Activated T-helper 1 cell treated with Interleukin-2 at 50 U/mL for 16 hours (primary cell): ENCODE measurements at places on chromosomes 5 and 9.

- DNase-seq = no peak
Observed at GRCh38 chr5:33890131-33891032, 1.4 kb downstream of the ADAMTS12 start.

GRCh38 chr5:56803025-56803424 lies 12.3 kb upstream of the MAP3K1 start:
- no peak for DNase-seq

- DNase-seq = no peak
Observed at GRCh38 chr9:91214867-91215266, 146.9 kb downstream of the AUH start.

GRCh38 chr9:113648048-113648447 lies 184.5 kb downstream of the RGS3 start:
- DNase-seq = no peak

GRCh38 chr9:88236511-88237478 lies 98.5 kb upstream of the SPATA31C2 start:
- no peak for DNase-seq

GRCh38 chr9:118000581-118000980 lies 296.4 kb downstream of the TLR4 start:
- DNase-seq = no peak

DNA sequence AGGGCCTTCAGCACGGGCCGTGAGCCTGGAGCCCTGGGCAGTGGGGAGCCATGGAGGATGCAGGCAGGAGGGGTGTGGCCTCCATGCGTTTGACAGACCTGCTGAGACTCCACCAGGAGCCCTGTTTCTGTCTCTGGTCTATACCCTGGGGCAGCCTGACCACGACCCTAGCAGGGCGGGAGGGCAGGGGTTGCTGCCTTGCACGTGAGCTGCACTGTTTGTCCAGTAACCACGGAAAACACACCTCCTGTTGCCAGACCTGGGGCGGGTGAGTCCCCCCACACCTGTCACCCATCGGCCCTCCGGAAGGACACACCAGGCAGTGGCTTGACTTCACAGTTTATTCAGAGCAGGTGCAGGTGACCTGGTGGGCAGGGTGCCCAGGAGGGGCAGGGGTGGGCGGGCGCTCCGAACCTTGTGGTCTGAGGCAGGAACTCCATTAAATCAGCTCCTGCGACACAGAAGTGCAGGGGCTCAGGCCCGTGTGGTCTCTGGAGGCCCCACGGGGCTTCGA lies 3.9 kb downstream of the LCN8 start:
- DNase-seq = no peak

GRCh38 chr9:95552814-95553546 lies 36.2 kb upstream of the PTCH1 start:
- no peak for DNase-seq

- DNase-seq = no peak
Observed at GRCh38 chr5:19001054-19001453, 986.9 kb downstream of the CDH18 start.

DNA sequence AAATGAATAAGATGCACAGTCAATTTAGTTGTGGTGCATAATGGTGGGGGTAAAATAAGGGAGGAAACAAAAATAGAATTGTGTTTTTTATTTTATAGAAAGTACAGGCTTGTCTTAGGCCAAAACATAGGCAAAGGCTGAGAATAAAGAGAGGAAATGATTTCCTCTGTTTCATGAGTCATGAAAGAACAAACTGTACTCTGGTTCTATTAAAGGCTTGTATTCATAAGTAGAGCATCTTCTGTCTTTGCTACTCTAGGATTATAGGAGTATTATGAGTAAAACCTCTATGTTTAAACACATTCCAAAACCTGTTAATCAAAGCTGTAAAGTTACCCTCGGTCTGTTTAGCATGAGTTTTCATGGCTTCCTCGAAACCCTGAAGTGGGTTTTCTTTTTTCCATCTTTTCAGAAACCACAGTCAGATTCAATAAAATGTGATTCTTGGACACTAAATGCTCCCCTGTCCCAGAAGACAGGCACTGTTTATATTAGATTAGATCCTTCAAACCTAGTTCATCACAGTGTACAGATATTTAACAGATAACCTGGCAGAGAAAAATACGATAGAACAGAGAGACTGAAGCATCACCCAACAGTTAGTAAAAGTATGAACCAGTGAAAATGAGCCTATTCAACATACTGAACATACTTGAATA lies 473.9 kb upstream of the CYLC2 start:
- DNase-seq = no peak

DNA sequence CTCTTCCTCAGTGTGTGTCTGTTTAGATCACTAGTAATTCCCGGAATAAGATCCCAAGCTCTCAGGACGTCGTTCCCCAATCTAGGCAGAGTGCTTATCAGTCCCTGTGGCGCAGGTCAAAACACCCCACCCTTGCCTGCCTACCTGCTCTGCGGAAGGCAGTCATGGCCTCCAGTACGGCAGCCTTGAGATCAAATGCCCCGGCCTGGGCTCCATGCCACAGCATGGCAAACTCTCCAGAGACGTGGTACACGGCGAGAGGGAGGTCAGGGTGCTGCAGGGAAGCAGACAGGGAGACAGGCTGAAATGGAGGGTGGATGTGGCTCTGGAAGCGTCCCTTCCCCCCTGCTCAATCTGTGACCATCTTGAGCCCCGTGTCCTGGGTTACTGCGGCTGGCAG lies 12.0 kb upstream of the HDHD3 start:
- DNase-seq = no peak

- DNase-seq = no peak
Observed at GRCh38 chr9:86126998-86127972, 27.9 kb upstream of the GOLM1 start.

GRCh38 chr9:122785269-122785668 lies 3.5 kb upstream of the OR5C1 start:
- no peak for DNase-seq

DNA sequence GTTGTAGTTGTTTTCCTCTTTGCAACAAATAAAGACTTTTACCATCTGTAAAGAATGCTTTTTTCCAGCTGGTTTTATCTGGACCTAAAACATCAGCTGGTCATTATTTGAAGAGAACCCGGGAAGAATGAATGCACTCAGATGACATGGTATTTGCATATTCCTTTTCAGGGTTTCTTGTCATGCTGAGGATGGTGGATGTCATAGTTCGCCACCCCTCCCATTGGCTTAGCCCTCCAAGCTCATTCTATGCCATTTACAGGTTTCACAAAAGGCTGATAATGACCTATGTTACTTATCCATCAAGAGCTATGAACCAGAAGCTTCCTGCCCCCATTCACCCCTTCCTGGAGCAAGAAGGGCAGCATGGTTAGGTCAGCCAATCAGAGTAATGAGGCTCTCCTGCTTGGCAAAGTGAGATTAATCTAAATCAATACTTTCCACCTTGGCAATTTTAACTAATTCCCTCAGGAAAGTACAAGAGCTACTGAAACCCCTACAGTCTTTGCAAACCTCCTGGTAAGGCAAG lies 440.5 kb upstream of the TLE4 start:
- DNase-seq = no peak

- DNase-seq = no peak
Observed at GRCh38 chr9:108077556-108077955, 588.0 kb upstream of the KLF4 start.

DNA sequence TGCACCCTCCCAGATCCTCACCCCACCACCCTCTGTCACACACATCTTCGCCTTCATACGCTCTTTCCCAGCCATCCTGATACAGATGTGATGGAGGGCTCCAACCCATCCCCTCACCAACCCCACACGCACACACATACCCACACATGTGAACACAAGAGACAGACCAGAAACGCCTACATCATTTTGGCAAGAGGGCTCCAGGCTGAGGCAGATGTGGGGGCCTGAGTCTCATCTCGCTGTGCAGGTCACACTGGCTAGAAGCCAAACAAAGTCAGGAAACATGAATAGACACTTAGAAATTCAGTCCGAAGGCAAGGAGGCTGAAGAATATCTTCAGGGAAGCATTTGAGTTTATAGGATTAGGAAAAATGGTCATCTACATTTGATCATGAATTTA lies 6.2 kb downstream of the PRDM12 start:
- no peak for DNase-seq
